ENCODE measurements at places on chromosomes 5 and 9. TPM values are rescaled to one million over a fixed set of nuclear protein-coding genes. Genes with fewer than 3 reads are reported as not detected.

PCDHAC2 gene
- total RNA-seq: 4.0 TPM

TTC1 gene
- 62.2 TPM for total RNA-seq

HSD17B3 gene
- not detected for total RNA-seq

C9 gene
- not detected for total RNA-seq

FBLL1 gene
- total RNA-seq: 0.14 TPM

SPINK13 gene
- total RNA-seq: 0.38 TPM

ADRA1B gene
- 23.0 TPM for total RNA-seq

CDX1 gene
- not detected for total RNA-seq

SARDH gene
- total RNA-seq: 0.07 TPM

SCGB3A1 gene
- total RNA-seq: not detected

IFNA21 gene
- not detected for total RNA-seq

AK6 gene
- total RNA-seq: 34.4 TPM

RORB gene
- total RNA-seq: 0.01 TPM
